ENCODE measurements at places on chromosomes 13 and 19. TPM values are rescaled to one million over a fixed set of nuclear protein-coding genes. Genes with fewer than 3 reads are reported as not detected.

SLC25A30 gene
- total RNA-seq = 8.6 TPM

- no peak for DNase-seq
Measured at GRCh38 chr19:16096280-16096855, 15.3 kb upstream of the RAB8A start.

A1BG gene
- 0.41 TPM for total RNA-seq

DNA sequence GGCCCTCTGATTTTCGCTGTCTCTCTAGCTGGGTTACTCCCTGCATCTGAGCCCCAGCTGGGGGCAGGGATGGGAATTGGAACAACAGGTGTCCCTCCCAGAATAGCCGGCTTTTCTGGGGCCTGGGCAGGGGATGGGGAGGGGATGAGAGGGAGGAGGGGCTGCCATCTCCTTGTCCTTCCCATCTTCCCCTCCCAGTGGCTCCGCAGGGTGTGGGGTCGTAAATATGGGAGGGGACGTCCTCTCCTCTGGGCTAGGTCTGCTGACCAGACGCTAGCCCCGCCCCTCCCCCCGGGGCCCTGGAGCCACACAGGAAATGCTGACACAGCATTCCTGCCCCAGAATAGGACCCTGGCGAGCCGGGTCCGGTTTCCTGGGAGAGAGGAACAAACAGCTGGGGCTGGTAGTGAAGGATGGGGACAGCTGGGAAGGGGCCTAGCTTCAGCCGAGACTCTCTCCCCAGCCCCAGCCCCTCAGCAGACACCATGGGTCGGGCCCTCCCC is 1.1 kb downstream of the RYR1 start:
- no peak for DNase-seq

ZNF681 gene
- 21.6 TPM for total RNA-seq

HCST gene
- total RNA-seq = 0.41 TPM

- DNase-seq = no peak
Measured at GRCh38 chr19:11191273-11191755, 6.0 kb downstream of the KANK2 start.

CD320 gene
- 16.7 TPM for total RNA-seq

DNA sequence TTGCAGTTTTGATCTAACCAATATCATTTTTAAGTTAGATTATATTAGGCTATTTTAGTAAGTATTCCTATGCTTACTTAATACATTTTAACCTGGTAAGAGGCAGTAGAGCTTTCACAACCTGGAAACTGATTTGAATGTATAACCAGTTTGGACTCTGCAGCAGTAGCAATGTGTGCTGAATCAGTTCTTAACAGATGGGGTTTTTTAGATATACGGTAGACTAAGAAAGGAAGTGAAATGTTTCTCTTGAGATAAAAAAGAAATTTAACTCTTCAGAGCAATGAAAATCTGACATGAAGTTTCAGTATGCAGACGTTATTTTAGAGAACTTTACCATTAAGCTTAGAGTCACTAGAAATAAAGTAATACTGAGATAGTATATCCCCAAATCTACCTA is 2.7 kb downstream of the NBEA start:
- DNase-seq = no peak

ZNF865 gene
- total RNA-seq = 1.2 TPM

PCDH9 gene
- 64.4 TPM for total RNA-seq

DNA sequence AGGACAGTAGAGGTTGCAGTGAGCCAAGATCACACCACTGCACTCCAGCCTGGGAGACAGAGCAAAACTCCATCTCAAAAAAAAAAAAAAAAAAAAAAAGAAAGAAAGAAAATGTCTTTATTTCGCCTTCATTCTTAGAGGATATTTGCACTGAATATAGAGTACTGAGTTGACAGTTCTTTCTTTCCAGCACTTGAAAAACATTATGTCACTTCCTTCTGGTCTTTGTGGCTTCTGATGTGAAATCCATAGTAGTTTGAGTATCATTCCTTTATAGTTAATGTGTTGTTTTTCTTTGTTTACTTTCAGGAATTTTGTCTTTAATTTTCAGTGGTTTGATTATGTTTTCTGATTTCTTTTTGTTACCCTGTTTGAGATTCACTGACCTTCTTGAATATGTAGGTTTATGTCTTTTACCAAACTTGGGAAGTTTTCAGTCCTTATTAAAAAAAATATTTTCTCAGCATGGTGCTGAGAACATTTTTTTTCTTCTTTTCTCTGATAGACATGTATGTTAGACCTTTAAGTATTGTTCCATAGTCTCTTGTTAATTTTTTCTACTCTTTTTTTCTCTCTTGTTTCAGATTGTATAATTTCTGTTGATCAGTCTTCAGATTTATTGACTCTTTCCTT is 50.1 kb downstream of the PCCA start:
- no peak for DNase-seq

DNA sequence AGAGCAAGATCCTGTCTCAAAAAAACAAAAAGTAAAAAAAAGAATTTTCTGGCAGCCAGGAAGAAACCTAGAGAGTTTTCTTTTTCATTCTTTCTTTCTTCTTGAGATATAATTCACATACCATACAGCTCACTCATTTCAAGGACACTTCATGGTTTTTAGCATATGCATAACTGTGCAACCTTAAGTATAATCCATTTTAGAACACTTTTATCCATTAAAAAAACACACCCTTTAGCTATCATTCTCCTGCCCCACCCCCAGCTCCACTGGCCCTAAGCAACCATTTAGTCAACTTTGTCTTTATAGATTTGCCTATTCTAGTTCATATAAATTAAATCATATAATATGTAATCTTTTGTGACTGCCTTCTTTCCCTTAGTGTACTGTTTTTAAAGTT is 8.1 kb upstream of the IPO5 start:
- no peak for DNase-seq

GGN gene
- total RNA-seq = 0.82 TPM

GRCh38 chr13:107458269-107458668 is 757.1 kb downstream of the LIG4 start:
- DNase-seq = no peak

DNA sequence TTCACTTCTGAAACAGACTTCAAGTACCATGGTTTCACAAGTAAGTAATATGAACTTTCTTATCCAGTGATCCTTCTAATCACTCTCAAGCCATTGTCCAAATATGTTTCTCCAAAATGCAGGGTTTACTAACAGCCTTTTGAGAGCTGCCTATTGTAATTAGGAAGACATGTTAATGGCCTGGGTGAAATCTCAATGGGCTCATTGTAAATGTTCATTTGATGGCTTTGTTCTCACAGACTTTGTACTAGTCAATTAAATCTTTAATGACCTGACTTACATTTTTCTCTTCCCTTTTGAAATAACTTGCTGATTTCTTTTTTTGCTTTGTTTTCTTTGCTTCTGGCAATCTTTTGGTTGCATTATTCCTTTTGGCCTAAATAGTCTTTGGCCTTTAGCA is 444.8 kb downstream of the LIG4 start:
- no peak for DNase-seq

PLIN3 gene
- total RNA-seq = 6.9 TPM

- no peak for DNase-seq
Measured at GRCh38 chr19:48006762-48007161, 12.3 kb downstream of the ELSPBP1 start.

ZNF439 gene
- 38.3 TPM for total RNA-seq

GRCh38 chr13:22903301-22903700 is 277.5 kb upstream of the SGCG start:
- DNase-seq = no peak

DNA sequence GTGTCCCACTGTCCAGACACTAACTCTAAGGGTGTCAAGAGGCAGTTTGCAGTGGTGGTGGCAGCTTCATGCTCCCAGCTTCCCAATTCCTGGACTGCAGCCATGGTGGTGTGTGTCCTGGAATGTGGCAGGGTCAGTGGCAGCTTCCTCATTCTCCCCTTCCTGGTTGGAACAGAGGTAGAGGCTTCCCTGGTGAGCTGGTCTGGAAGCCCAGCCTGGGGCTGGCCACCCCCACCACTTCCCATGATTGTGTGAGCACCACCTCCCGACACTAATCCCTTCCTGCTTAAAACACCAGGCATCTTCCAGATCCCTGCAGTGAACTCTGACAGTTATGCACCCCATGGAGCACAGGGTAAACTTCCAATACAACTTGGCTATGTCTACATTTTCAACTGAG is 134.9 kb downstream of the RAP2A start:
- no peak for DNase-seq

IL4I1 gene
- total RNA-seq = 0.41 TPM

EVI5L gene
- 47.7 TPM for total RNA-seq

DNA sequence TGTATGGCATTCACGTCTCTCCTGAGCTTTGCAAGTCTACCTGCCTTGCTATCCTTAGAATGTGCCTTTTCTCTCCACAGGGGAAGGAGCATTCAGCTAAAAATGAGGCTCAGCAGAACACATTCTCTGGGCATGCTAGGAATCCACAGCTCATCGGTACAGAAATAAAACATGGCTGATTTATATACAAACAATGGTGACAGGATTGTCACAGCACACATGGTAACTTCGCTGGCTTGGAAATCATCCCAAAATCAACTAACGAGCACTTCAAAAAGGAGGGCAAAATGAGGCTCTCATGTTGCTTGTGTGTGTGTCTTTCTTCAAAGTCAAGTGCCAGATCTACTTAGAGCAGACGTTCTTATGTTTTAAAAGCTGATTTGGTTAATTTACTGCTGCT is 373.0 kb downstream of the FGF14 start:
- no peak for DNase-seq

DNA sequence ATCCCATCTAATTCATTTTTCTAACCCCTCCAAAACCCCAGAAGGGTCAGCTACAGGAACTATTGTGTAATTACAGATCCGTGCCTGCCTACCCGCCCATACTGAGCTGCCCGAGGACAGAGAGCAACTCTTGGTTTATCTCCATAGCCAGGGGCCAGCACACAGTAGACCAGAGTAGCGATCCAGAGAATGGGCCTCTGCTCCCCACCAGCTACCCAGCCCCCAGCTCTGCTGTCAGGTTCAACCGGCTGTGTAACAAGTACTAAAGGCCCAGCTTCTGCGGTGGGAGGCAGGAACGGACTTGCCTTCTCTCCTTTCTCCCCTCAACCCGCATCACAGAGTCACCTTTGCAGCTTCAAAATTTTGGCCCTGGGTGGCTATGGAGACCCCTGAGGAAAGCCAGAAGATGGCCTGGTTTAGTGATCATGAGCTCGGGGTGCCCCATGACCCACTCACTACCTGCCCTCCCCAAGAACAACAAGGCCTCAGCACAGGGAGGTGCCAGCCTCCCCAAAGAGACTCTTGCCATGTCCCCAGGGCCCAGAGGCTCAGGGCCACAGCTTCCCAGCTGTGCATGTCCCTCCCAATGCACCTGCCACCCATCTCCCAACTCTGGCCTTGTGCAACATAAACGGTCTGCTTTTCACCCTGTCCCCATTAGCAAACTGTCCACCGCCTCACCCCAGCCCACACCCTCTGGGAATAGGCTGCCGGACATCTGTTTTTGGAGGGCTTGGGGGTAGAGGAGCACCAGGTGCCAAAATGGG is 5.7 kb downstream of the CALM3 start:
- peak; percentile 2 for DNase-seq

DNA sequence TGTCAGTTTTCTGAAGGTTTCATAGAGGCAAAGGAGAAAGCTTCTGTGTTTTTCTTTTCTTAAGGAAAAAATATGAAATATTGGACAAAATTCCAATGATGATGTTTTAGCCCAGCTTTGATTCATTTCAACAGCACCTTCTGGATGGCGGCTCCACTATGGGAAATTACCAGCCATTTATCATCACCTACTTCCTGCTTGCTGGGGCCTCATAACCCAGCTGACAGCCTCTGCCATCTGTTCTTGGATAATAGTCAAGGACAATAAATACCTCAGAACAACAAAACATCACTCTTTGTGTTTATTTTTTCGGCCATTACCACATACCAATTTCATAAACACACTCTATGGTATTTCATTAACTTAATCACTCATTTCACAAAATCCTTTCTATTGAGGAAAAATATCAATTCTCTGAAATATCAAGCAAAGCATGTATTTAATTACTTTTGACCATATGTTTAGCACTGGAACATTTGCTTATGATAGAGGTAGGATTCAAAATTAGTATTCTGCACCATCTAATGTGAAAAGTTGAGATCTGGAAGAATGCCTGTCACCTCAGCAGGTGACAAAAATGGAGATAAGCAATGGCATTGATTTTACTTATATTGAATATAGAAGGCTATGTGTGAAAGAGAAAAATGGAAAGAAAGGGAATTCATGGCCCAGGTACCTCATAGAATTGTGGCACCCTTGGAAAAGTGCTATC is 629.7 kb downstream of the LIG4 start:
- no peak for DNase-seq

CRB3 gene
- 0.41 TPM for total RNA-seq

GRCh38 chr13:31949486-31949885 is 82.1 kb upstream of the FRY start:
- DNase-seq = no peak

DNA sequence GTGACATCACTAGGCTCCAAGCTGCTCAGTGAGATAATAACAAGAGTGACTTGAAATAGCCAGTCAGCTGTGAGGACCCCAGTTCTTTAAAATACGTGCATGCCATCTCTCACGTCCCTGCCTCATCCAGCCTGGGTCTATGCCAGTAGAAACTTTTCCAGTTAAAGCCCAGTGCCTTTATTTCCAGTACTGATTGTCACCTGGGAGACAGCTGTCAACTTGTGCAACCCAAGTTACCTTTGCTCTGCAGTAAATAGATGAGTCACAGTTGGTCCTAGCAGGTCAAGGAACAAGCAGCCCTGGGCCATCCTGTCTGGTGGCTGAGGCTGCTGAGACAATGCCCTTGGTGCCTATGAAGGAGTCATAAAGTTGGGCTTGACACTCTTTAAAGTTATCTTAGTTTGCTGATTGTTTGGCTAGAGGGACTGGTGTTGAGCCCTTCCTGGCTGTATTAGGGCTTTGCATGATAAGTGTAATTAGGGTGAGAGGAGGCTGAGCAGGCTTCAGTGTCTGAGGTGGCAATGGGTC is 228.7 kb downstream of the LACC1 start:
- DNase-seq = no peak

- DNase-seq = no peak
Measured at GRCh38 chr13:21636656-21637055, 32.7 kb upstream of the MICU2 start.

- DNase-seq = no peak
Measured at GRCh38 chr13:21747456-21747855, 76.6 kb downstream of the FGF9 start.

IFNL1 gene
- not detected for total RNA-seq
